ENCODE measurements at places on chromosomes 16 and 17.
A peak's percentile ranks its signal among the peaks of the same experiment; 100 is the strongest.

- DNase-seq = no peak
Measured at GRCh38 chr17:78539781-78540180, 37.4 kb downstream of the DNAH17 start.

DNA sequence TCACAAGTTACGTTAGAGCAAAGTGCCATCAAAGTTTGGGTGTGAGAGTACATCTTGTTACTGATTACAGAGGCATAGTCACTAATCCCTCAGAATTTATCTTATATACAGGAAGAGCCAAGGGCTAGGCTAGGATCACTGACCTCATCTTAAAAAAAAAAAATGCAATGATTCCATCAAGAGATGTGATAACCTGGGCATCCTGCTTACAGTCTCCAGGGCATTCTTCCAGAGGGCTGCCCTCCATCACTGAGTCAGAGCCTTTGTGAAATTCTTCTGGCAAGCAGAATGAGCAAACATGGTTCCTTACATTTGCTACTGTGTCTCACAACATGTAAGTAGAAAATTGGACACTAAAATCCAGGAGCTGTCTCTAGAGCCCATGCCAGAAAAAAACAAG, 410.6 kb downstream of the ZFHX3 start:
- DNase-seq = peak; percentile 69

- peak; percentile 99 for DNase-seq
Measured at GRCh38 chr17:31696184-31696602, 162.9 kb downstream of the COPRS start.

- DNase-seq = no peak
Measured at GRCh38 chr17:11742886-11743285, 144.6 kb downstream of the DNAH9 start.

GRCh38 chr16:10847176-10847575, 28.6 kb upstream of the TVP23A start:
- no peak for DNase-seq

- no peak for DNase-seq
Measured at GRCh38 chr17:20092261-20092867, 83.2 kb downstream of the SPECC1 start.

- no peak for DNase-seq
Measured at GRCh38 chr17:74403512-74404137, 28.3 kb upstream of the GPRC5C start.

- no peak for DNase-seq
Measured at GRCh38 chr16:51757124-51757470, 606.0 kb upstream of the SALL1 start.

All from EH (cell line).